Esophagus mucosa (tissue), 1 donor: ENCODE measurements at places on chromosomes 12 and 14.

GRCh38 chr14:77094672-77095284 lies 3.3 kb upstream of the CIPC start:
- no peak for ATAC-seq

DNA sequence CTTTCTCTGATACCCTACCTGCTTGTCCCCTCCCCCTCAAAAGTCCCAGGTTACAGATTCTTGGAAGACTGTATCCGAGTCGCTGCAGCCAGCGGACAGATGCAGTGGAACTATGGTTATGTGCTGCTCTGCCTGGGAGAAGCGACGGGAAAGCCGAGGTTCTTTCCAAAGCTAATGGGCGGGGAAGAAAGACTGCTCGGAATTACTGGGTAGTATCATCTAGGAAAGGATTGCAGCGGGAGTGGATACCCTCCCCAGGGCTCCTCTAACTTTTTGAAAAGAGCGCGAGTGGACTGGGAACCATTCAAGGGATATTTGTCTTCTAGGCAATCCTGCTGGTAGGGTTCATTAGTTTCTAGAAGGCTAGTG lies 1.4 kb downstream of the PTHLH start:
- no peak for ATAC-seq

GRCh38 chr12:121034616-121035305 lies 4.3 kb downstream of the OASL start:
- no peak for ATAC-seq

GRCh38 chr12:22856178-22856577 lies 231.2 kb downstream of the ETNK1 start:
- ATAC-seq: no peak

DNA sequence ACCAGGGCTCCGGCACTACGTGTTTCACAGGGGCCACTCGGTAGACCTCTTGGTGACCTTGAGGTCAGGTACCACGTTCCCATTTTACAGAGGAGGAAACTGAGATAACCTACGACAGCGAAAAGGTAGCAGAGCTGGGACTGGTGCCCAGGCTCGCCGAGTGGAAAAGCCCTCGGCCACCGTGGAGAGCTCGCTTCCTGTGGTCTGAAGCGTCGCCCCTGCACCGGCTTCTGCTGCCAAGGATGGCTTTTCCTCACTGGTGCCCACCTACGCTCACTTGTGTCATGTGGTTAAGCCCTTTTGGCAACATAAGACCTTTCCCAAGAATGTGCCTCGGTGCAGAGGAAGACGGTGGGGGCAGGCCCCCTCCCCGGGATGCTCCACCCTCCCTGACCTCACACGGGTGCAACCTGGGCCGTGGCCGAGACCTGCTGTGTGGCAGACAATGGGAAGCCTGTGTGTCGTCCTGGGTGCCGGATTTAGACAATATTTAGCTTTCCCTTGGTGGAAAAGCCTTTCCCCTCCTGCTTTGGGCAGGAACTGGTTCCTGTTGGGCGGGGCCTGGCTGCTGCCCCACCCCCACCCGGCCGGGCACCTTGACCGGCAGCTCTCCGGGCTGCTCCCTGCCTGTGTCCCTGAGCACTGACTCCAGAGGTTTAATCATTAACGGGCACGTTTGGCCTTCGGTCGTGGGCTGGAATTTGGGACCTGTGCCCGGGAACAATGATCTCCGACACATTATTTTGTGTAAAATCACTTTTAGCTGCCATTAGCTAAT lies 32.4 kb upstream of the PPP1R13B start:
- ATAC-seq: peak; percentile 63

GRCh38 chr12:15712823-15713660 lies 76.1 kb downstream of the EPS8 start:
- ATAC-seq: no peak

GRCh38 chr12:58819985-58820384 lies 100.3 kb downstream of the LRIG3 start:
- no peak for ATAC-seq

- no peak for ATAC-seq
Observed at GRCh38 chr12:16962889-16963288, 356.9 kb upstream of the LMO3 start.

GRCh38 chr12:80325167-80325959 lies 118.7 kb upstream of the PTPRQ start:
- no peak for ATAC-seq

DNA sequence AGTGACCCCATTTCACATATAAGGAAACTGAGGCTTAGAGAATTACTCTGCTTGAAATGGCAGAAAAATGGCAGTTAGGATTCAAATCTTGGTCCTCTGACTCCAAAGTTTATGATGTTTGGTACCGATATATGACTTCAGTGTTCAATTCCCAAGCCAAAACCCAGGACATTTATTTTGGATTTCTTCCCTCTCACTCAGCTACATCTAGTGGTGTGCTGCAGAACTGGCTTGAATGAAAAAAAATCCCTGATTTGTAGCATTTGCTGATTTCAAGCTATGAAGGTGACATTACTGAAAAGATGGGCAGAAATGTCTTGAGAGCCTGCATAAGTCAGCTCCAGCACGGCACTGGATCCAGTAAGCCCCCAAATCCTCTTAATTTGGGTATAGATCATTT lies 106.4 kb downstream of the EFCAB11 start:
- no peak for ATAC-seq
